Muscle of leg (tissue), 16 donors: ENCODE measurements at places on chromosomes 16 and 17. TPM values are rescaled to one million over a fixed set of nuclear protein-coding genes. Genes with fewer than 3 reads are reported as not detected.

DNA sequence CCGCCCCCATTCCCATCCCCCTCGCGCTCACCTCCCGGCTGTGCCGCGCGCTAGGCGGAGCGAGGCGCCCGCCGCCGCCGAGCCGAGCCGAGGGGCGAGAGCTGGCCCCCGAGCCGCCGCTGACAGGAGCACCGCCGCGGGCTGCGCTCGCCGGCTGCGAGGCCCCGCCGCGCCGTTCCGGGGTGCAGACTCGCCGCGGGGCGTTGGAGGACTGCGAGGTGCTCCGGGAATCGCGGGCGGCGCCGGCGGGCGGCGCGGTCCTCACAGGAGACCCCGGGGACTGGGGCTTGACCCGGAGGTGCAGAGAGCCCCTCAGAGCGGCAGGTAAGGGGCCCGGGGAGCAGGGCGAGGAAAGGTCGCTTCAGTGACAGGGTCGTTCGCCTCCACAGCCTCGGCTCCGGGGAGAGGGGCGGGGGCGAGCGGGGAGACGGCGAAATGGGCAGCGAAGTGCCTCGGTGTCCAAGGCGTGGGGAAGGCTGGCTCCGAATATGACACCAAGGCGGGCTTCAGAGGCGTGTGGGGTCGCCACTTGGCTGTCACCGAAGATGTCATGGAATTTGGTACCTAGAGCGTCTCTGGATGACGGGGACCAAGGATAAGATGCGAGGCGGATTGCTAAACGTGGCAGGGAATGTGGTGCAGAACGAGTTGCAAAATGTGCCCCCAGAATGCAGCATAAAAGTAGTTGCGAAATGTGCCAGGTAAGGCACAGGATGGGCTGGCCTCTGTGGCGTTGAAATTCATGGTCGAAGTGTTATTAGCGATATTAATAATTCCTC, 580 bp downstream of the TANC2 start:
- H3K4me1 ChIP-seq = peaks cover 12% of the 10 kb centered on the region
- peak overlapping the region; percentile 89 for H3K27ac ChIP-seq
- H3K36me3 ChIP-seq = no peaks in the 10 kb centered on the region
- no peaks in the 10 kb centered on the region for H3K27me3 ChIP-seq

DNA sequence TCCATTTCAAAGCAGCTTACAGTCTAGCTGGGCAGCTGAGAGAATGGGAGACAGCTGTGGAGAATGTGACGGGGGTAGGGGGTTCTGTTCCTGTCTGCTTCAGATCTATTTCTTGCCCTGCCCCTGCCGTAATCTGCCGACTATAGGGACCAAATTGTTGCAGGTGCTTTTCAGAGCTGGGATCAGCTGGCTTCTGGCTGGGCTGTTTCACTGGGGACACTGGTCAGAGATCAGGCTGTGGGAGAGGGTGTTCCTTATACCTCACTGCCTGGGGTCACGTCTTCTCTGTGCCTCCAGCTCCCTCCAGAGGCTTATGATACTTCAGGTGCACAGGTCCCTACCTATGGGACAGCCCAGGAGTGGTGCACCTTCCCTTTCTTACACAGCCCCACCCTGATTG, 514.9 kb upstream of the GOT2 start:
- DNase-seq = no peak
- peaks cover 4% of the 10 kb centered on the region for H3K4me1 ChIP-seq
- no peak overlapping the region for H3K4me3 ChIP-seq
- no peak overlapping the region for H3K27ac ChIP-seq
- no peaks in the 10 kb centered on the region for H3K27me3 ChIP-seq

- no peak overlapping the region for H3K27ac ChIP-seq
- DNase-seq = no peak
- peaks cover 4% of the 10 kb centered on the region for H3K4me1 ChIP-seq
- H3K36me3 ChIP-seq = no peaks in the 10 kb centered on the region
- no peak overlapping the region for H3K4me3 ChIP-seq
These were observed 23.4 kb downstream of the ACSM1 start for GRCh38 chr16:20673882-20674683.

DNA sequence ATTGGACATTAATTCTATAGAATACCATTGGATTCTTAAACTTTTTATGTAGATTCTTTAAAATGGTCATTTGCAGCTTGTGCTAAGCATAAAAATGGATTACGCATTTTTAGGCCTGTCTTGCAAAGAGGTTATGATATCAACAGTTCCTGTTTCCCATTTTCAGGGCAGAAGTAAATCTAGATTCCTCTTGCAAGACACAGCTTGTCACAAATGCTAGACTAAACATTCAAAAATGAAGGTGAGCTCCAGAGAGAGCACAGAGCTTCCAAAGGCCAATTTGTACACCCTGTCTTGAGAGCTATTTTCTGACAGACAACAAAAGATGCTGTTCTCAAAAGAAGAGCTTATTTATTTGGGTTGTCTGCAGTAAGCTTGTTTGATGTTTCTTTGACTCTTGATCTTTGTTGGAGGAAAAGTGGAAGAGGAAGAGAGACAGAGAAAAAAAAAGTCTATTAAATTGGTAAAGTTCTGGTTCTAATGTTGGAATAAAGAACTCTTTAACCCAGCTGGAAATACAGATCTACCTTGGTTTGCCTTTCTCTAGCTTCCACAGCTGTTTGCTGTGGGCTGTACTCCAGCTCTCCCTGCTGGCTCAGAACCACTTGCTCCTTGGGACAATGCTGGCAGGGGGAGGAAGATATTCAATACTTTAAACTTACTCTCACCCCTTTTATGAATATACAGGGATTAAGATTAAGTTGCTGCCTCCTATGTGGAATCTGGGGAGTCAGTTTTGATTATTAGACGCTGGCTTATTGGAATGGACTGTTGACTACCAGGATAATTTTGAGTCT, 651.8 kb downstream of the CDH11 start:
- H3K27me3 ChIP-seq = no peaks in the 10 kb centered on the region
- peaks cover 2% of the 10 kb centered on the region for H3K4me1 ChIP-seq
- no peaks in the 10 kb centered on the region for H3K36me3 ChIP-seq
- no peak overlapping the region for H3K4me3 ChIP-seq
- peak; percentile 89 for DNase-seq

The FLYWCH2 gene
- total RNA-seq = 22.0 TPM
